Stimulated activated naive CD4-positive, alpha-beta T cell treated with Interleukin-2 at 50 U/mL for 16 hours (primary cell): ENCODE measurements at places on chromosomes 7 and 10.

DNA sequence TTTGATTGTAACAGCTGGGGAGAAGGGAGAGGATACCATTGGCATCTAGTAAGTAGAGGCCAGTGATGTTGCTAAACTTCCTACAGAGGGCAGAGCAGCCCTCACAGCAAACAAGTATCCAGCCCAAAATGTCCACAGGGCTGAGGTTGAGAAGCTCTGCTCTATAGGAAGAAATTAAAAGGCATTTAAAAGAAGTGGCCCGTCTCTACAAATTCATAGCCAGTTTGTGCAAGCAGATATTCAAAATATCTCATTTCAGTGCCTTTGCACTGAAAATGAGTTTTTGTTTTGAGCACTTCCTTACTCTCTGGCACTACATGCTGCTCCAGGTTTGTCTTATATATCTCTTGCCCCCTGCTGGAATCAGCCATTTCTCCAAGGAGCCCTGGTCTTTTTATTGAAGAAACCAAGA is 330.0 kb downstream of the BBS9 start:
- DNase-seq, result no peak

- DNase-seq, result no peak
Measured at GRCh38 chr10:50291261-50291850, 40.0 kb upstream of the ASAH2 start.

DNA sequence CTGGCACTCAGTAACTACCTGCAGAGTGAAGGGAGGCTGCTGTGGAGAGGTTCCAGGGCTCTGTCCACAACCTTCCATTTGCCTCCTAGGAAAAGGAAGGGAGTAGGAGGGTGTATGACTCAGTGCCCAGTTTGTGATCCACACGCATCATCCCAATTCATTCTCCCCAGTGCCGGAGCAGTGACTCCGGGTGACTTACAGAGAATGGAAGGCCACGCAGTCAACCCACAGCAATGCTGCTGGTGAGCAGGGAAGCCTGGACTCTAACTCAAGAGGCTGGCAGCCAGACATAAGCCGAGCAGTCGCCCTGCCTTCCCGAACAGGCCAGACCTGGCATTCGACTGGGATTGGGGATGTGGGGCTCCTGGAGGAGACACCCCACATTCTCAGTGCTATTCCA is 139.9 kb downstream of the SH3PXD2A start:
- no peak for DNase-seq

DNA sequence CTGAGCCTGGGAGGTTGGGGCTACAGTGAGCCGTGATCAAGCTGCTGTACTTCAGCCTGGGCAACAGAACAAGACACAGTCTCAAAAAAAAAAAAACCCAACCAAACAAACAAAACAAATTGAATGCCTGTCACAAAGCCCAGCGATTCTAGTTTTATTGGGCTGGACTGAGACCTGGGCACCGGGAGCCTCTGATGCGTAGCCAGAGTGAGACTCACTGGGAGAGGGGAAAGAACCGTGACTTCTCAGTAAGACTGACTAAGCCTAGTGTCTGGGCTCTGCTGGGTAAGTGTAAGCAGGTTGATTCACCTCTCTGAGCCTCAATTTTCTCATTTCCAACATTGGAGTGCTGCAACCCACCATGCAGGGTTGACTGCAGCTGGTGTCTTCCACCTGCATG is 10.1 kb upstream of the LEP start:
- no peak for DNase-seq

DNA sequence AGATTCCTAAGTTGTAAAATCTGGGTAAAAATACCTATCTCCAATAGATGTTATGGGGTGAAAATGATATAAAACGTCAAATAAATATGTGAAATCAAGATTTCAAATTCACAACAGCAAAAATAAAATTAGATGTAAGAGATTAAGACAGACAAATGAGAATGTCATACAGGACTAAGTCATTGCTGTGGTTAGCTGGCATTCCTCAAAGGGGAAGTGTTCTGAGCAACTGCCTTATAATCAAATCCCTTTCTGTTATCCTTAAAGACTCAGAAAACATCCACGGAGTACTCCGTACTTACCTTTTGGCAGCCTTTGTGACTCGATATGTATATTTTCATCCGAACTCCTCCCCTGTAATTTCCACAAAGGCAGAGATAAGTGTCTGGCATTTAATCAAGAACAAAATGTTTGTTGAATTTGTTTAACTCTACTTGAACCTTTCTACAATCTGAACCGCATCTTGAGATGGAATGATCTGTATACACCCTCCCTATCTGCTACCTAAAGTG is 559.6 kb downstream of the GATA3 start:
- DNase-seq, result no peak

GRCh38 chr7:70704831-70705346 is 427.1 kb upstream of the GALNT17 start:
- no peak for DNase-seq

DNA sequence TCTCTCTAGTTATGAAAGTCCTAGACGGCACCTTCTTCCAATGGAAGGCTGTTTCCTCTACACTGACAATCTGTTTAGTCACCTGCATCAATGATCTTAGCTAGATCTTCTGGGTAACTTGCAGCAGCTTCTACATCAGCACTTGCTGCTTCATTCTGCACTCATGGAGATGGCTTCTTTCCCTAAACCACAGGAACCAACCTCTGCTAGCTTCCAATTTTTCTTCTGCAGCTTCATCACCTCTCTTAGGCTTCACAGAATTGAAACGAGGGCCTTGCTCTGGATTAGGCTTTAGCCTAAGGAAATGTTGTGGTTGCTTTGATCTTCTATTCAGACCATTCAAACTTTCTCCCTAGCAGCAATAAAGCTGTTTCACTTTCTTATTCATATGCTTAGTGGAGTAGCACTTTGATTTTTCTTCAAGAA is 24.6 kb downstream of the NAMPT start:
- no peak for DNase-seq

GRCh38 chr7:97313900-97314299 is 196.4 kb downstream of the SDHAF3 start:
- DNase-seq, result no peak

- DNase-seq, result no peak
Measured at GRCh38 chr10:88408096-88408495, 175.0 kb downstream of the RNLS start.

DNA sequence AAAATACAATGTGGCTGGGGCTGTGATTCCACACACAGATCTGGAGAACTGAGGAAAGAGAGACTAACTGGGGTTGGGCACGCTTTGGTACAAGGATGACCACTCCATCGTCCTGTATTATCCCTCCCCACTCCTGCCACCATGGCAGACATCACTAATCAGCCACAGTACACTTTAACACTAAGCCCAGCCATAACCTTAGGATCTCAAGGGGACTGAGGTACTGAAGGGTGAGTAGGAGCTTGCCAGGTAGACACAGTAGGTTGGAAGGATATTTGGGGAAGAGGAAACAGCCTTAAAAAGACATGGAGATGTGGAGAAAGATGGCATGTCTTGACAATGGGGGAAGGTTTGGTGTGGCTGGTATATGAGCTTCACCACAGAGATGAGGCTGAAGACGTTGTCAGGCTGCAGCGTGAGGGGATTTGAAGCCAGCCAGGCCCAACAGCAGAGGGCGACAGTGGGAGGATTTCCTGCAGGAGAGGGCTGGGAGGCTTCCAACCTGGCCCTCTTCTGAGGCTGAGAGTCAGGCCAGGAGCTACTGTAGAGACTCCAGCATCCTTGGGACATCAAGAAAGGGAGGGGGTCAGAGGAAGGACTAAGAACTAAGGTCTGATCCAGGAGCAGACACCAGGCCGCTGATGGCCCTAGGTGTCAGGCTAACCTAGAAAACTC is 58.6 kb upstream of the COL13A1 start:
- no peak for DNase-seq

DNA sequence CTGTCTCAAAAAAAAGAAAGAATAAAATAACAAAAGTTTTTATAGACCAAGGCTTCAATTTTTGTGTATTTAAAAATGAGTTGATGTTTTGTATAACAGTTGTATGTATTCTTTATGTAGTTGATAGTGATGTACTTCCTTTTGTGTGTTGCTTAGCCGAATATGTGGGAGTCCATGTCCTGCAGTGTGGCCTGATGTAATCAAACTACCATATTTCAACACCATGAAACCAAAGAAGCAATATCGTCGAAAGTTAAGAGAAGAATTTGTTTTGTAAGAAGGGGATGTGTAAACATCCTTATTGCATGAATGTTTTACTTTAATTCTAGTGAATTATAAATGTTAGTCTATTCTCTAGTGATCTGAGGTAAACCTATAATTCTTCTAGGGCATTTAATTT is 56.6 kb downstream of the MPLKIP start:
- no peak for DNase-seq

DNA sequence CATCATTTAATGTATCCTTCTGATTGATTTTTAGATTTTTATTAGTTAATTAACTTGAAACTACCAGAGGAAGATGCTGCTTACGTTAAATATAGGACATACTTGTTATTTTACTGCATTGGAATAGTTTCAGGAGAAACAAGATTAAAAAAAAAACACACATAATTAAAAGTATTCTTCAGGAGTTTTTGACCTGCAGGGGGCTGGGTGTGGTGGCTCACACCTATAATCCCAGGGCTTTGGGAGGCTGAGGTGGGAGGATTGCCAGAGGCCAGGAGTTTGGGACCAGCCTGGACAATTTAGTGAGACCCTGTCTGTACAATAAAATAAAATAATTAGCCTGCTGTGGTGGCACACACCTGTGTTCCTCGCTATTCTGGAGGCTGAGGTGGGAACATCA is 10.7 kb downstream of the CBLL1 start:
- no peak for DNase-seq

GRCh38 chr10:112945811-112946210 is 4.2 kb upstream of the TCF7L2 start:
- DNase-seq, result no peak

DNA sequence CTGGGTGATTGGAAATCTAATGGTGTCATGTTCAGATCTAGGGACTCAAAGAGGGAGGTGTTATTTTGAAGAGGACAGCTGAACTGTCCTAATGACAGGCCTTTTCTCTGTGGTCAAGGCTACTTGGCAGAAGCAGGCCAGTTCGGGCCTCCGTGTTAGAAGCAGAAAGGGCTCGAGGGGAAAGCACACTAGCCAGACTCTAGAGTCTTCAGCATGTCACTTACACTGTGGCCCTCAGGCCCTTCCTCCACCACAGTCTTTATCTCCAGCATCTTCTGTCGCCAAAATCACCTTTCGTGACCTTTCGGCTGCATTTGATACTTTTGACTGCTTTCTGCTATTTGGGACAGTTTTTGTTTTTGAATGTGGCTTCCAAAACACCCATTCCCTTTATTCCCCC is 123.3 kb downstream of the CNNM2 start:
- DNase-seq, result no peak

- no peak for DNase-seq
Measured at GRCh38 chr10:29767968-29768367, 133.2 kb upstream of the SVIL start.

- DNase-seq, result no peak
Measured at GRCh38 chr10:110754375-110755105, 110.4 kb downstream of the RBM20 start.

GRCh38 chr10:70167246-70167645 is 3.1 kb downstream of the SAR1A start:
- DNase-seq, result no peak

GRCh38 chr7:74092964-74093471 is 9.4 kb downstream of the LIMK1 start:
- no peak for DNase-seq
